ENCODE measurements at places on chromosomes 2 and 18.
A peak's percentile ranks its signal among the peaks of the same experiment; 100 is the strongest.

- H3K27me3 ChIP-seq: no peaks in the 10 kb centered on the region
- no peaks in the 10 kb centered on the region for H3K36me3 ChIP-seq
- no peak overlapping the region for H3K27ac ChIP-seq
- DNase-seq: peak; percentile 45
- H3K4me1 ChIP-seq: no peaks in the 10 kb centered on the region
These were observed 292.1 kb downstream of the RDH14 start for GRCh38 chr2:18268400-18268799.

DNA sequence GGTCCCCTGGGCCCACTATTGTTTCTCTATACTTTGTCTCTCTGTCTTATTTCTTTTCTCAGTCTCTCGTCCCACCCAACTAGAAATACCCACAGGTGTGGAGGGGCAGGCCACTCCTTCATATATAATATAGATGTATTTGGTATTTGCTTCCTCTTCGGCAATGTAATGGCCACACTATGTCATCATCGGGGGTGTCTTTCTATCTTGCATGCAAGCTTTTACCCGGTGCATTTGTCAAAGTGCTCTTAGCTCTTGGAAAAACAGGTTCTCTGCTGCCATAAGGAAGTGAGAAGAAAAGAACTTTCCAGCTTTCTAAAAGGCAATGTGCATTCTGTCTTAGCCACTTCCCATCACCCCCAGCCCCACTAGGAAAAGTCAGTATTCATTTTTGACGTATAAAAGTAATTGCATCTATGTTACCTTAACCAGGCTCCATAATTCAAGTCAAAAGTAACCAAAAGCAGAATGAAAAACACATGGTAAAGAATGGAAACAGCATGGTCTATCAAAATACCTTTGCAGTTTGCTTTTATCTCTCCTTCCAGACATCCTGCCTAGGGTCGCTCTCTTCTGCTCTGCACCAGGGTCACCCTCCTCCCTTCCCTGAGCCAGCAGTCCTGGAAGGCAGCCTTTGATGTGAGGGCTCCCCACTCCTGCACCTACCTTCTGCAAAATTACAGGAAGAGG is 27.2 kb upstream of the FHL2 start:
- H3K36me3 ChIP-seq: no peaks in the 10 kb centered on the region
- no peak overlapping the region for H3K4me3 ChIP-seq
- no peak overlapping the region for H3K27ac ChIP-seq
- no peaks in the 10 kb centered on the region for H3K27me3 ChIP-seq

DNA sequence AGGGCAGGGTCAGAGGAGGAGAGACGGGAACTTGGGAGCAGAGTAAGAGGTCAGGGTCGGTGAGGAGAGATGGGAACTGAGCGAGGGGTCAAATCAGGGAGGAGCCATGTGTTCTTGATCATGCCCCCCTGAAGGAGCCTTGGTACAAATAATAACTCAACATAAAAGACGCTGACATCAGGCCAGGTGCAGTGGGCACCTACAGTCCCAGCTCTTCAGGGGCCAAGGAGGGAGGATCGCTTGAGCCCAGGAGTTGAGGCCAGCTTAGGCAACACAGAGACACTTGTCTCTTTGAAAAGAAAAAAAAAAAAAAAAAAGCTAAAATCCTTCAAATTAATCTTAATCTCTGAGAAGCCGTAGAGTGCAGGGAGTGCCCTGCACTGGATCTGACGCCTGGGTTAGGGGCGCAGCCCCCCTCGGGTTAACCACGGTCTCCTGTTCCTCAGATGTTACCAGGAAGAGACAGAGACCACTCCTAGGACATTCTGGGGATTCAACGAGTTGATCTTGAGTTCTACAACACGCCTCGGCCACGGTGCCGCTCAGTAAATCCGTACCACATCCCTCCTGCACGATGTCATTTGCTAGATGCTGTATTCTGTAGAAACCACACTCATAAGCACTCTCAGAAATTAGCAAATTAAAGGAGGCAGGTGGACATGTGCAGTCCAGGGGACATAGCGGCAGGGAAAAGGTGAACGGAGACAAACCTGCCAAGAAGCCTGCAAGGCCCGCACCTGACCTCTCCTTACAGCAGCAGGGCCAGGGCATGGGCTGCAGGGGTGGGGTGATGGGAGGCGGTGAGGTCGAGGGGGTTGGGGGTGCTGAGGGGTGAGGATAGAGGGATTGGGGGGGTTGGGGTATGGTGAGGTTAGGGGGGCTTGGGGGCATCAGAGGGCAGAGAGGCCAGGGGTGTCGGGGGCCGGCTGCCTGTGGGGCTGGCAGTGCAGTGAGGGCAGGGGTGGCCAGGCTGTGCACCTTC is 29.2 kb downstream of the SLC66A2 start:
- H3K36me3 ChIP-seq: 0 out of 2 replicates have a peak, but pooled peaks cover 12% of the 10 kb centered on the region
- H3K27me3 ChIP-seq: no peaks in the 10 kb centered on the region
- no peak for DNase-seq
- no peaks in the 10 kb centered on the region for H3K4me1 ChIP-seq

DNA sequence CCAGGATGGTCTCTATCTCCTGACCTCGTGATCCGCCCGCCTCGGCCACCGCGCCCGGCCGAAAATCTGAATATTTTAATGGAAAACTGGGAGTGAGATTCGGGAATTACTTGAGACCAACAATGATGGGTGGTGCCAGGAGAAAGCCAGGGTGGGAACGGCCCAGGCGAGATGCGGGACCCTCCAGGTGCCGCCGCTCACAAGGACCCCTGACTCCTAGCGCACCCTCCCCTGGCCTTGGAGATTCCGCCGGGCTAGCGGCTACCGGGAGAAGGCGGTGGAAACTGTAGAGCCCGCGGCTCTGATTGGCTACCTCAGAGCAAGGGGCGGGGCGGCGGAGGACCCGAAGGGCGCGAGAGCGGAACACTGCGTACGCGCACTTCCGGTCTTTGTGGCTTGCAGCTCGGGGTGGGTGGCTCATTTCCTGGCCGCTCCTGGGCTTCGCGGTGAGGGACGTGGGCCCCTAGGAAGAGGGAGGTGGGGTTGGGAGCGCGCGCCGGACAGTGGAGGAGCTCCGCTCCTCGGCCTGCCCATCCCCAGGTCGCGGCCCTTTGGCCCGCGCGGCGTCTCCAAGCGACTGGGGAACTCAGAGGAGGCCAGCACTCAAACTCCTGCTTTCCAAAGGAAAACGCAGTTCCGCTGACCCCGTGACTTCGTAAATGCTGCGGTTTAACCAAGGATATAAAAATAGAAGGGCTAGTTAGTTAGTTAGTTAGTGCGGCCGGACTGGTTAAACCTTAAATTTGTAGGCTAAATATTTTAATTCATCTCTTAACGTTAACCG is at the start of gene ZNF397:
ZNF397 (plus strand) TSS at position 371 of the 784 bp plus-strand sequence. CDS start 1,437 bp downstream, outside the sequence.
- H3K27ac ChIP-seq: peak within 1 kb of the TSS; percentile 62
- H3K36me3 ChIP-seq: peaks cover 22% of the 10 kb centered on the region
- DNase-seq: peak; percentile 80
- no peaks in the 10 kb centered on the region for H3K4me1 ChIP-seq

DNA sequence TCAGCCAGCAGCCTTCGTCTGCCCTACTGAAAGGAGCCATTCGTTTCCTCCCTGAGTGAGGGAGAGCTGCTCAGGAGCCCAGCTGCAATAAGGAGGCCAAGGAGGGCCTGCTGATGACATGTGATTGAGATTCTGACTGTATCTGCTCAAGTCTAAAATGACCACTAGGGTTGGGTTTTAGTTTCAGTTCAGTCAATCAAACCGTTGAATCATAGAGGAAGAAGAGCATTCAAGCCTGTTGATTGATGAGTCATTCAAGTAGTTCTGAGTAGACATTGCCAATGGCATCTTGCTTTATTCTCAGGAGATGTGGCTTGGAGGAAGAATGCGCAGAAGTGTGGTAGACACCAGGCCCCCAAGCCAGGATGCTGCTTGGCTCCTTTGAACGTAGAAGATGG is 19.9 kb upstream of the BCL2L11 start:
- DNase-seq: peak; percentile 69
- H3K4me1 ChIP-seq: peaks cover 8% of the 10 kb centered on the region
- no peaks in the 10 kb centered on the region for H3K36me3 ChIP-seq

- no peak for DNase-seq
- H3K4me3 ChIP-seq: no peak overlapping the region
- H3K27me3 ChIP-seq: no peaks in the 10 kb centered on the region
- peaks cover 18% of the 10 kb centered on the region for H3K36me3 ChIP-seq
These were observed 22.0 kb upstream of the PNO1 start for GRCh38 chr2:68135448-68136320.

GRCh38 chr2:88764850-88765153 is 73.3 kb downstream of the RPIA start:
- H3K4me1 ChIP-seq: no peaks in the 10 kb centered on the region
- no peak overlapping the region for H3K27ac ChIP-seq
- H3K4me3 ChIP-seq: no peak overlapping the region

- peak; percentile 9 for DNase-seq
- H3K36me3 ChIP-seq: no peaks in the 10 kb centered on the region
- H3K27me3 ChIP-seq: peaks cover 40% of the 10 kb centered on the region
- H3K27ac ChIP-seq: no peak overlapping the region
These were observed 49.1 kb upstream of the MYCN start for GRCh38 chr2:15890936-15891905.

DNA sequence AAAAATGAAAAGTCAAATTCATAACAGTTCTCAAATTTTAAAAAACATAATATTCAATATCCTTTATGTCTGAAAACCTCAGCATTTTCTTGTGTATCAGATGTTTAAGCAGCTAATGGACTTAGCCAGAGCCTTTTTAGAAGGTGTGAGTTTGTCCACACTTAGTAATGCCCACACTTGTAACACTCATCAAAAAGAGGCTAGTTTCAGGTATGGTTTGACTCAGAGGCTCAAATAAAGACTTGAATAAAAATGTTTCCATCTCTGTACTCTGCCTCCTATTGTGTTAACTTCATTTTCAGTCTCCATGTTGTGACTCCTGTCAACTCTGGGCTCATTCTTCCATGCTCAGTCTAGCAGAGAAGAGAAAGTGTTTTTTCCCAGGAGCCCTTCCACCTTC is 311.6 kb downstream of the IRS1 start:
- no peaks in the 10 kb centered on the region for H3K36me3 ChIP-seq
- H3K27ac ChIP-seq: no peak overlapping the region
- H3K4me1 ChIP-seq: peaks cover 19% of the 10 kb centered on the region
- DNase-seq: no peak
- H3K27me3 ChIP-seq: no peaks in the 10 kb centered on the region

DNA sequence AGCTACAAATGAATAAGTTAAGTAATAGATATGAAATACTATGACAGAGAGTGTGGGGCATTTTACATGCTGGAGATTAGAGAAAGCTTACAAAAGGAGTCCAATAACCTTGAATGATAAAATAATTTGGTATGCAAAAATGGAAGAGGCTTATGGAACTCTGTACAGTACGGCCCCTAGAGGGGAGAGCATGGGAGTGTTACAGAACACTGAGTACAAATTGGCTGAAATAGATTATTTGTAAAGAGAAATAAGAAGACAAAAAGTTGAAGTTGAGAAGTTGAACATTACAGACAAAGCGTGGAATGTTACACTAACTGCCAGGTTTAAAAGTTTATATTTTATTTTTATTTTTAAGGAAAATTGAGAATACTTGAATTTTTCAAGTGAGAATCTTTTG is 192.1 kb upstream of the DOK6 start:
- H3K36me3 ChIP-seq: no peaks in the 10 kb centered on the region
- H3K4me3 ChIP-seq: no peak overlapping the region
- DNase-seq: no peak
- no peaks in the 10 kb centered on the region for H3K4me1 ChIP-seq
- no peaks in the 10 kb centered on the region for H3K27me3 ChIP-seq

- H3K27me3 ChIP-seq: no peaks in the 10 kb centered on the region
- H3K36me3 ChIP-seq: no peaks in the 10 kb centered on the region
- no peak overlapping the region for H3K4me3 ChIP-seq
- peak; percentile 72 for DNase-seq
- H3K27ac ChIP-seq: no peak overlapping the region
- peaks cover 38% of the 10 kb centered on the region for H3K4me1 ChIP-seq
These were observed 136.8 kb downstream of the NEDD4L start for GRCh38 chr18:58180738-58181353.

- H3K4me1 ChIP-seq: no peaks in the 10 kb centered on the region
- H3K36me3 ChIP-seq: no peaks in the 10 kb centered on the region
These were observed 101.6 kb upstream of the TEX51 start for GRCh38 chr2:126796931-126797621.

DNA sequence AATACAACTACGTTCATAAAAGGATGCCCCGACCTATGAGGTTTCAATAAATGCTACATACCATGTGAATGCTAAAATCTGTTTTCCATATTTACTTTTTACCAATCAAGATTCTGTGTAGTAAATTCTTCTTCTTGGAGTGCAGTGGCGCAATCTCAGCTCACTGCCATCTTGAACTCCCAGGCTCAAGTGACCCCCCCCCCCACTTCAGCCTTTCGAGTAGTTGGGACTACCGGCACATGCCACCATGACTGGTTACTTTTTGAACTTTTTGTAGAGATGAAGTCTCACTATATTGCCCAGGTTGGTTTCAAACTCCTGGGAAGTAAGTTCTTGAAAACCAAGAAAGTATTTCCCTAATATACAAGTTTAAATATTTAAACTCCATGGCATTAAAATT is 14.4 kb upstream of the USP34 start:
- no peak overlapping the region for H3K4me3 ChIP-seq
- DNase-seq: no peak

DNA sequence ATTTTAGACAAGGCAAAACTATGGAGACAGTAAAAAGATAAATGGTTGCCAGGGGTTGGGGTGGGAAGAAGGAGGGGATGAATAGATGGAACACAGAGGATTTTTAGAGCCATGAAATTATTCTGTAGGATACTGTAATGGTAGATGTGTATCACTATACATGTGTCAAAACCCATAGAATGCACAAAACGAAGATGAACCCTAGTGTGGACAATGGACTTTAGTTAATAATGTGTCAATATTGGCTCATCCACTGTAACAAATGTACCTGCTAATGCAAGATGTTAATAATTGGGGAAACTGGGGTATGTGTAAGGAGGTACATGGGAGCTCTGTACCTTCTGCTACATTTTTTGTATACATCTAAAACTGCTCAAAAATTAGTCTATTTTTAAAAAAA is 1.8 kb upstream of the CD302 start:
- H3K4me3 ChIP-seq: no peak overlapping the region
- no peak for DNase-seq
- H3K4me1 ChIP-seq: peaks cover 7% of the 10 kb centered on the region
- no peaks in the 10 kb centered on the region for H3K27me3 ChIP-seq
- no peaks in the 10 kb centered on the region for H3K36me3 ChIP-seq
- no peak overlapping the region for H3K27ac ChIP-seq

DNA sequence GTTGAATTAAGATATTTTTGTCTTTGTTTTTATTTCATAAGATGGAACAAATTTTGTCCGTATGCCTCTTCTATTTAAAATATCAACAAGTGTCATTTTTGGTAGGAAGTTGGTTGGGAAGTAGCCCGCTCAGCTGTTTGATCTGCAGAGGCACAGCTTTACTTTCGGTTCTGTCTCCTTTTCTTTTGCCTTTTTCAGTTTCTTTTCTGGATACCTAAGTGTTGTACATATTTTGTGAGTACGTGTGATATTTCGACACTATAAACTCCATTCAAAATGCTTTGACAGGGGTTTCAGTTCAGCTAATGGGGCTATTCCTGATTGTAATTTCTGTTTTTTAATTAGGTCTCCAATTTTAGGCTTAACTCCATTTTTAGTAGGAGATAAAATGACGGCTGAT is 1785.0 kb upstream of the LRRTM1 start:
- H3K27ac ChIP-seq: no peak overlapping the region
- DNase-seq: no peak
- no peaks in the 10 kb centered on the region for H3K27me3 ChIP-seq

- no peaks in the 10 kb centered on the region for H3K27me3 ChIP-seq
- H3K27ac ChIP-seq: no peak overlapping the region
- H3K4me3 ChIP-seq: no peak overlapping the region
- no peaks in the 10 kb centered on the region for H3K36me3 ChIP-seq
- no peak for DNase-seq
- H3K4me1 ChIP-seq: no peaks in the 10 kb centered on the region
These were observed 65.4 kb downstream of the IKZF2 start for GRCh38 chr2:213086050-213086449.

- H3K27ac ChIP-seq: no peak overlapping the region
- H3K4me1 ChIP-seq: no peaks in the 10 kb centered on the region
- no peak for DNase-seq
- H3K4me3 ChIP-seq: no peak overlapping the region
- no peaks in the 10 kb centered on the region for H3K27me3 ChIP-seq
These were observed 154.2 kb upstream of the KYNU start for GRCh38 chr2:142723236-142723635.

Data from PC-3 (cell line).